Uterus (tissue), 4 donors: ENCODE measurements at places on chromosomes 6 and 20.

DNA sequence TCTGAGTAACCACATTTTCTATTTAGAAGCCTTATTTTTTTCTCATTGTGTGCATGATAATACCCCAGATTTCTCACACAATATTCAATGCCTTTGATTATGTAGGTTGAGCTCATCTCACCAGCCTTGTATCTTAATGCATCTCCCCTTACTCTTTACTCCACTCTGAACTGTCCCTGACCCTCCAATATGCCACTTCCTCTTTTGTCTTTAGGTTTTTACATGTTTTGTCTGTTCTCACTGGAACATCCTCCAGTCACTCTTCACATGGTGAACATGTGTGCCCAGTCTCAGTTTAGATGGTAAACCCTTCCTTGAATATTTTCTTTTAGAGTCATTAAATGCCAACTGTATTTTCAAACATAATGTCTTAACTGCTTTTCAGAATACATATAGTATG, 392.9 kb upstream of the IMPG1 start:
- DNase-seq: no peak

GRCh38 chr6:683742-684440, 9.0 kb downstream of the EXOC2 start:
- DNase-seq: no peak

- DNase-seq: no peak
These were observed 12.8 kb upstream of the KHDRBS2 start for GRCh38 chr6:62298745-62299392.

GRCh38 chr20:61636531-61637116, 384.6 kb downstream of the CDH4 start:
- no peak for DNase-seq

DNA sequence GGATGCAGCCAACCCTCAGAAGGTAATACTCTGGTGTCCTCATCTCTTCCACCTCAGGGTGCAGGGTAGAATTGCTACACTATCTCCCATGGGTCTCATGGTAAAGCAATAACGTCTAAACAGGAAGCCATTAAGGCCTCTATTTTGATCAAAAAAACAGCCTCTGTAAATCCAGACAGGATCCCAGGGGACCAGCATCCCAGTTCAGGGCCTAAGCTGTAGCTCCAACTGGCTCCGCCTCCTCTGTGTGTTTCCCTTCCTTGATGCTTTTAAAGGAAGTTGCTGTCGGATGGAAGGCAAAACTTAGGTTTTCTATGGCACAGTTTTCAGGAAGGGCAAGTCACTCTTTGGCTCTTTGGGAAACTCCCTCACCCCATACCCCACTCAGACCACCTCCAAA, 222.0 kb downstream of the MAFB start:
- no peak for DNase-seq

- DNase-seq: no peak
These were observed 290.2 kb downstream of the TSHZ2 start for GRCh38 chr20:53262365-53262764.

DNA sequence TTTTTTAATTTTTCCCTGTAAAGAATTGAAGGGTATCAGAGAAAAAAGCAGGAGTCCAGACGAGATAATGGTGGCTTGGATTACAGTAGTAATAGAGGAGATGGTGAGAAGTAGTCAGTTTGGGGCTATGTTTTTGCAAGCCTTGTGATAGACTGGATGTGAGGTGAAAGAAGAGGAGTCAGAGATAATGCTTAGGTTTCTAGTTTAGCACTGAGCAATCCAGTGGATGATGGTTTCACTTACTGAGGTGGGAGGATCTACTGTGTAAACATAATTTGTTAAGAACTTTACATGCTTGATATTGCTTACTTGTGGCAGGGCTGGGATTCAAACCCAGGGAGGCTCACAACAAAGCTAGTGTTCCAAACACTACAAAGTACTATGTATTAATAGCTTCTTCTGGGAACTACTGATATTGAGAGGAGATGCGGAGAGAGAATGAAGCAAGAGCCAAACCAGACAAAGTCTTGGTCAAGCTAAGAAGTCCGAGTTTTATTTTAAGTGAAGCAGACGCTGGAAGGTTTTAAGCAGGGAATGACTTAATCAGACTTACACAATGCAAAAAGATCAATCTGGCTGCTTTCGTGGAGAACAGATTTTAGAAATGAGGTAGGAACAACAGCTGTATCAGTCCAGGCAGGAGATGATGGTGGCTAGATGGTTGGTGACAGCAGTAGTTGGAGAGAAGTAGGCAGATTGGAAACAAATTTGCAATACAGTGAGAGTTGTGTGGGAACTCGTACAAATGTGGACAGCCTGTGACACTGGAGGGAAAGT, 58.0 kb downstream of the ZFAND3 start:
- no peak for DNase-seq

GRCh38 chr6:147805155-147805554, 296.7 kb downstream of the SAMD5 start:
- no peak for DNase-seq

- DNase-seq: no peak
These were observed 20.7 kb upstream of the BPI start for GRCh38 chr20:38283236-38283635.
